ENCODE measurements at places on chromosomes 7 and 10.

GRCh38 chr10:130707389-130707979, 571.3 kb downstream of the GLRX3 start:
- no peak for DNase-seq

GRCh38 chr7:77359599-77359998, 56.5 kb downstream of the GSAP start:
- no peak for DNase-seq

DNA sequence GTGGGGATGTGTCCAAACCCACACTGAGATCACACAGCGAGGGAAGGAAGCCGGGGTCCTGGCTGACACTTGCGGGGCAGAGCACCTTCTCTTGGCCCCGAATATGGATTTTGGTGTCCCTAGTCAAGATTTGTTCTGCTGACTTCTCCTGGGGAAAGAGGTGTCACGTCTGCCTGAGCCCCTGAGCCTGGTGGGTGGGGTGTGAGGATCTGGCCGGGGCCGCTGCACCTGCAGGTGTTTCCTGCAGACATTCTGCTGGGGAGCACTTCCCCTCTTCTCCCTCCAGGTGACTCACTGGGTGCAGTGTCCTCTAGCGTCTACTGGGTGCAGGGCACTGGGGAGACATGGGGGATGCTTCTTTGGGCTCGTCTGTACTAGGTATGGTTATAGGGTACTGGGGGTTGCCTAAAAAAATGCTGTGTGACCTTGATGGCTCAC, 99.2 kb downstream of the GRK5 start:
- DNase-seq: no peak

DNA sequence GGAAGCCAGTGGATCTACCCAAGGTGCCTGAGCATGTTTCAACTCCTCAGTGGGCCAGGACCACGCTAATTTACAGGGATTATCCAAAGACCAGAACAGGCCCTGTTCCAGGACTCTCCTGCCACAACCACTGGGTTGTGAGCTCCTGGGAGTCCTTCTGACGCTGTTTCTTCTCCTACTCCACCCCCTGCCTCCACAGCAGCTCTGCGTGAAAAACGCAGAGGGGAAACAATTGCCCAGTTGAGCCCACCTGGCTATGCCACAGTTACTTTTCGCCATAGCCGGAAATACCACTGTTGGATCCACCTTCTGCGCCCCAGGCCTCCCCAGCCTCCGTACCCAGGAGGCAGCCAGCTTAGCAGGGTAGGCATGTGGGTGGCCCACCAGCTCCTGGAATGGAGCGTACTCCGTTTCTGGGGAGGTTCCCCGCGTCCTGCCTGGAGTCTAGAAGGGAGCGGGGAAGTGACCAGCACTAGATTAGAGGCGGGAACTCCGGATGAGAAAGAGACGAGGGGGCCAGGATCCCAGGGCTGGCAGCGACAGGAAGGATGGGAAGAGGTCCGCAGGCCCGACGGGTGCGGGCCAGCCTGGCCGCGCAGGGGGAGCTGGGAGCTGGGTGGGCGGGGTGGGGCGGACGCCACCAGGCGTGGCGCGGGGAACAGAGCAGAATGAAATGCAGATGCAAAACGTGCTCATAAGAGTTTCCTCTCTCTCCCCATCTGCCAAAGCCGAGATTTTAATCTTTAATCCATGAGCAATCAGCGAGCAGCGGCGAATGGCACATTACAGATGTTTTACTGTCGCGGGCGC, 32.1 kb upstream of the PAX2 start:
- DNase-seq: no peak

Data from suppressor macrophage treated with lipopolysaccharide for 4 hours (primary cell).